Urinary bladder (tissue), 4 donors: ENCODE measurements at places on chromosomes 4 and X. TPM values are rescaled to one million over a fixed set of nuclear protein-coding genes. Genes with fewer than 3 reads are reported as not detected.

GRCh38 chr4:166169111-166169510 is 296.1 kb downstream of the TLL1 start:
- no peak for DNase-seq

The TXK gene
- 7.3 TPM for total RNA-seq

- DNase-seq: peak; percentile 51
These were observed 99.4 kb upstream of the PGRMC2 start for GRCh38 chr4:128386761-128387599.

The PCDH19 gene
- 6.9 TPM for total RNA-seq

DNA sequence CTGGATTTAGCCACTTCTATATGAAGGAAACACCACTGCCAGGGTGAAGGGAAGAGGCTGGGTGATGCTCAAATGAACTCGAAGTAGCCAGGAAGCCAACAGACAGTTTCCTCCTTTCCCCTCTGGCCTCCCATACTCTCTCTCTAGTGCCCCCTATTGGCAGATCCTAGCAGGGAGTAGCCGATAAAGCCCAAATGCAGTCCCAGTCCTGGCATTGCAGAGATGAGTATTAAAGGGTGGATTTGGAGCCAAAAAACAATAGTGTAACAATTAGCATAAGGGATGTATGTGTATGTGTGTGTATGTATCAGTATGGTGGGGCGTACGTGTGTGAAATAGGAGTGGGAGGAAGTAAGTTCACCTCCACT is 213.8 kb upstream of the LDB2 start:
- DNase-seq: no peak

The PPP4R3C gene
- total RNA-seq: not detected

GRCh38 chr4:102759831-102760644 is 730 bp downstream of the MANBA start:
- DNase-seq: peak; percentile 13

DNA sequence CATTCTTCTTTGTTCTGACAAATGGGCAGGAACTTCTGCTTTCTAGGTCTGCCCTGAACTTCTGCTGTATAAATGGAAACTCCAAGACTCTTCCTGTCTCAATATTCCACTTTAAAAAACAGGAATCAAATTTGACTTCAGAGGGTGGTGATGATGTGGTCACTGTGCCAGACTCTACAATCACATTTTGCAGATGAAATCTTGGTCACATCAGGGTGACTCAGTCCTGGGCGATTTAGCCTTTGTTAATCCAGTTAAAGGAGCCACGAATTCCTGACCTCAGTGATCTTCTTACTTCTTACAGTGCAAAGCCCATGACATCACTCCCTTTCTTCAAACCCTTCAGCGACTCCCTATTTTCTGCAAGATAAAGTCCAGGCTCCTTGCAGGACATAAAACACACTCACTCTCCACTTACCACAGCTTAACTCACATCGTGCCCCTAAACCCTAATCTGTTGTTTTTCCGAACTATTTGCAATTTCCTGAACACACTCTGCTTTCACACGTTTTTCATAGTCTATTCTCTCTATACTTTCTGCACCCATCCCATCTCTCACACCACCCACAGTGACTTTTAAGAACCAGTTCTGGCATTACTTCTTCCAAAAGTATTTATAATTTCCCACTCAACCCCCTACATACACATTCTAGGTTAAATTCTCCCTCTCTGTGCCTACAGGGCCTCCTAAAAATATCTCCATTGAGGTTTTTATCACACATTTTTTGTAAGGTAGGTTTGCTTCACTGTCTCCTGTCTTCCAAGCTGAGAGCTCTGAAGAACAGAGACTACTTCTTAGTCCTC is 11.1 kb downstream of the GASK1B start:
- DNase-seq: no peak

The FOXR2 gene
- total RNA-seq: not detected

The NUP54 gene
- 94.5 TPM for total RNA-seq

The REPS2 gene
- total RNA-seq: 15.6 TPM

- DNase-seq: no peak
These were observed 230.3 kb upstream of the NEIL3 start for GRCh38 chr4:177079327-177079726.

- no peak for DNase-seq
These were observed 30.0 kb downstream of the RCHY1 start for GRCh38 chr4:75484190-75484589.

DNA sequence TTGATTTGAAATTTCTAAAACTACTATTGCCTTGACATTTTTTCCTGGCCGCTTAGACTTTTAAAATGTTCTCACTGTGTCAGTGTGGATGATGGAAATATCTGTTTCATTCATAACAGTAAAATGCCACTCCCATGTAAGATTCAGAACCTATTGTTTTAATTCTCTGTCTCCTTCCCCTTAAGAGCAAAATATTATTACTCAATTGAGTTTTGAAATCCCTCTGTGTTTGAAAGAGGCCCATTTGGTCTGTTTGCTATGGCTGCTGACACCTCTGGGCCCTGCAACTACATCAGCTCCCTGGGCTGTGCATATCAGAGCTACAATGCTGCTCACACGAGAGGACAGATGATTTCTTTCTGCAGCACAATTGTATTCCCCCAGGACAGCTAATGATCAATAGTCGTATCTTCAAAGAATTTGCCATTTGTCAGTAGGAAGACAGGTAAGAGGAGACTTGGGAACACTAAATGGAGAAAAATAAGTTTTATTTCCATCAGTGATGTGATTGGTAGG is 388.0 kb upstream of the GALNT7 start:
- no peak for DNase-seq

- DNase-seq: no peak
These were observed 406.1 kb downstream of the RAPGEF2 start for GRCh38 chr4:159508917-159509500.

The LRBA gene
- 92.0 TPM for total RNA-seq

The NAT8L gene
- total RNA-seq: 0.16 TPM

GRCh38 chrX:134908356-134908755 is 82.4 kb upstream of the SMIM10 start:
- DNase-seq: no peak

GRCh38 chr4:95105983-95106382 is 348.2 kb downstream of the BMPR1B start:
- DNase-seq: no peak

- no peak for DNase-seq
These were observed 26.5 kb downstream of the RELL1 start for GRCh38 chr4:37659696-37660095.

The TLR7 gene
- total RNA-seq: 3.9 TPM

GRCh38 chr4:3283483-3283882 is 9.3 kb upstream of the RGS12 start:
- no peak for DNase-seq

DNA sequence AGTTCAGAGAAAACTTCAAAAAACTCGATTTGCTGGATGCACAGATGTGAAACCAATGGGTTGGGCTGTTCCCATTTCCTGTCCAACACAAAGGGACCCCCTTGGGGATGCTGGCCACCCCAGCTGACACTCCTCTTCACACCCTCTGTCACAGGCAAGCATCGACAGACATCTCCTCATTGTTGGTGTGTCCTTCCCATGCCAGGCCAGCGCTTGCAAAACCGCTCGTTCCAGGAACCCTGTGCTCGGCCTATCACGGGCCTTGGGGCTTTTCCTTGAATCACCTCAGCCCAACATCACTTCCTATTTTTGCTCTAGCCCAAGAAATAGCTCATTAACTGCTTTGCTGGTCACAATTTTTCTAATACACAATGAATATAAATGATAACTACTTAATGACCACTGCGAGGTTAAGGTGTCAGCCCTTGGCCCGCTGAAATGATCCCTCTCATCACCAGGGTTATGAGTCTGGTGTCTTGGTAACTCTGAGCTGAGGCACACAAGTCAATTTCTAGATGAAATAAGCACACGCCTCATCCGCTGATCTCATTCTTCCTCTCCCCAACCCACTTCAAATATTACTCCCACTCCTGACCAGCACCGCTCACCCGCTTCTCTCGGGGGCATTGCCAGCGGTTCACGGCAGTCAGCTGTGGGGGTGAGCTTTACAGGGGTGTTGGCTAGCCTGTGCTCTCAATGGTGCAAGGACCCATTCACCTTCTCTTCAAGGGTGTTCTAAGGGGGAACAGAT is 32.3 kb downstream of the BCOR start:
- no peak for DNase-seq

DNA sequence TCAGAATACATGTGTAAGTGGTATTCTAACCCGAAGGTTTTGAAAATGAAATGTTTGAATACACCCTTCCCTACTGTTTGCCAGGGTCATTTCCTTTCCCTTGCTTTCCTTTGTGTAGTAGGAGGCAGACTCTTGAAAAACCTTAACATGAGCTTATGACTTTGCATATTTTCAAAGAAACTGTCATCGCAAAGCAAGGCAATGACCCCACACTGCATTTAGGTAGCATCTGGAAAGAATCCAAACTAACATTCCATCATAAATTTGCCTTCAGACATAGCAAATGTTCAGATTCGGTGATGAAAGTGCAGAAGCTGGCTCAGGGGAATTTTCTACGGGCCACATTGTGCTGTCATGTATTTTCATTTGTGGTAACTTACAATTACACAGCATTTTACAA is 32.3 kb downstream of the SH2D1A start:
- DNase-seq: no peak

The KCNIP4 gene
- 23.5 TPM for total RNA-seq
